ENCODE measurements at places on chromosomes 5 and 9.

- no peak for DNase-seq
- H3K27ac ChIP-seq = no peak overlapping the region
- H3K4me1 ChIP-seq = no peaks in the 10 kb centered on the region
- no peaks in the 10 kb centered on the region for H3K36me3 ChIP-seq
These were observed 7.3 kb upstream of the IL4 start for GRCh38 chr5:132666310-132667123.

- H3K27ac ChIP-seq = no peak overlapping the region
- H3K4me3 ChIP-seq = no peak overlapping the region
- H3K36me3 ChIP-seq = no peaks in the 10 kb centered on the region
- no peak for DNase-seq
These were observed 34.9 kb downstream of the SPRY4 start for GRCh38 chr5:142289708-142290576.

GRCh38 chr5:174532455-174533453, 191.6 kb upstream of the MSX2 start:
- no peak overlapping the region for H3K4me3 ChIP-seq
- H3K27me3 ChIP-seq = no peaks in the 10 kb centered on the region
- DNase-seq = no peak
- H3K27ac ChIP-seq = no peak overlapping the region

- no peak overlapping the region for H3K27ac ChIP-seq
- DNase-seq = no peak
- no peak overlapping the region for H3K4me3 ChIP-seq
- no peaks in the 10 kb centered on the region for H3K36me3 ChIP-seq
- H3K4me1 ChIP-seq = no peaks in the 10 kb centered on the region
These were observed 217.1 kb downstream of the MAST4 start for GRCh38 chr5:66813306-66813705.

GRCh38 chr9:1411826-1412225, 361.7 kb downstream of the DMRT2 start:
- DNase-seq = no peak
- no peaks in the 10 kb centered on the region for H3K36me3 ChIP-seq
- no peaks in the 10 kb centered on the region for H3K27me3 ChIP-seq
- H3K4me3 ChIP-seq = no peak overlapping the region

- no peaks in the 10 kb centered on the region for H3K4me1 ChIP-seq
- no peak overlapping the region for H3K4me3 ChIP-seq
- DNase-seq = no peak
- H3K36me3 ChIP-seq = no peaks in the 10 kb centered on the region
- no peak overlapping the region for H3K27ac ChIP-seq
These were observed 54.0 kb upstream of the MCCC2 start for GRCh38 chr5:71533142-71533541.

GRCh38 chr5:982377-983237, 26.0 kb upstream of the NKD2 start:
- no peaks in the 10 kb centered on the region for H3K4me1 ChIP-seq
- H3K27ac ChIP-seq = no peak overlapping the region
- no peaks in the 10 kb centered on the region for H3K36me3 ChIP-seq
- H3K4me3 ChIP-seq = no peak overlapping the region
- DNase-seq = no peak

DNA sequence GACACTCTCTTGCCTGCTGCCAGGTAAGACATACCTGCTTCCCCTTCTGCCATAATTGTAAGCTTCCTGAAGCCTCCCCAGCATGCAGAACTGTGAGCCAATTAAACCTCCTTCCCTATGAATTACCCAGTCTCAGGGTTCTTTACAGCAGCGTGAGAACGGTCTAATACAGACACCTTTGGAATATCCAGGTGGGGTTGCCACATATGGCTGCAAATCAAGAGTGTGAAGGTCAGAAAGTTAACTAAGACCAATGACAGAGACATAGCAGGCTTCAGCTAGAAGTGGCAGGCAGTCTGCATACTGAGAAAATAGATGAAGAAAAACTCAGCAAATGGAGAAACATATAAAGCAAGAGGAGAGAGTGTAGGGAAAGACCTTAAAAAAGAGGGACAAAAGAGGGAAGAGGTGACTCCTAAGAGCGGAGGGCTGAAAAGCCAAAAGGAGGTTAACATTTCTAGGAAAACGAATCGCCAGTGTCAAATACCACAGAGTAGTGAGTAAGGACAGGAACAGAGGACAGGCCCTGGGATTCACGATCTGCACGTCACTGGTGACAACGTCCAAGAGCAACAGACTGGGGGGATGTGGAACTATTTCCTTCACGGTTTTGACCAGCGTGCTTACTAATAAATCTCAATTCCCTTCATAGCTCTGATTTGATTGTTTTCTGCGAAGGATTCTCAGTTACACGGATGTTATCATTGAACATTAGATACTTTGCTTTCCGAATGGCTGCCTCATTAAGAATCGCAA, 1.7 kb upstream of the ACO1 start:
- DNase-seq = no peak
- H3K27me3 ChIP-seq = no peaks in the 10 kb centered on the region
- peaks cover 9% of the 10 kb centered on the region for H3K4me1 ChIP-seq

- H3K36me3 ChIP-seq = no peaks in the 10 kb centered on the region
- DNase-seq = no peak
- no peaks in the 10 kb centered on the region for H3K27me3 ChIP-seq
- no peak overlapping the region for H3K27ac ChIP-seq
These were observed 105.8 kb downstream of the EFNA5 start for GRCh38 chr5:107564931-107565372.

DNA sequence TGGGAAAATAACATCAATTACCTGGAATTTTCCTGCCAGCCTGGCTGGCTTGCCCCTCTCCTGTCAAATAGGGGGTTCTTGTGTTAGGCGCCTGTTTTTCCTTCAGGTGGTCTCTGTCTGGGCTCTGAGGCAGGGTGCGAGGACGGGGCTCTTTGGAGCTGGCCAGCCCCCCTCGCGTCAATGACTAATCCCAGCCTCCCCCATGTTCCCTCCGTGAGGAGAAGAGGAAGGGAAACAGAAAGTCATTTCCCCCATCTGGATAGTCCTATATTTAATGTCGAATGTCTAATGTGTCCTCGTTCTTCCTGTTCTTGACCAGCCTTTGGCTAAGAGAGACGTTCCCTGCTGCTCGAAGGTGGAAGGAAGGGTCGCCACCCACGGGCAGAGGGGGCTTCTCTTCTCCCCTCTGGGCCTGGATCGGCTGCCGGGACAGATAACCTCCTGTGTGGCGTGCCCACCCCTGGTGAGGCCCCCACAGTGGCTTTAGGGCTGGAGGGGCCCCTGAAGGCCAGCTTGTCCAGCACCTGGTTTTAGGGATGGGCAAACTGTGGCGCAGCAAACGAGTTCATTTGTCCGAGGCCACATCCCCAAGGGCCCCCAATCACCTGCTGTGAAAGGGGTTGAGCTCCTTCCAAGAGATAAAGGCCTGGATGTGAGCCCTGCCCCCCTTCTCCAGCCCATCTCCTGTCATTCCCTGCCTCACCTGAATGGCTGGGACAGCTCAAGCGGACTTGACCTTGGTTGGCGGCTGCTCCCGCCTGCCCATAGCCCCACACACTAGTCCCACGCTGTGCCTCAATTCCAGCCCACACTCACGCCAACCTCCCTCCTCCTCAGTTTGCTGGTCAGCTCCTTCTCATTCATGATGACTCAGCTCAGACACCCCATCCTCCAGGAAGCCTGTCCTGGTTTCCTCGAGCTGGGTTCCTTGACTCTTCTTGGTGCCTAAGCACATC, 35.9 kb upstream of the UNC5A start:
- H3K4me3 ChIP-seq = no peak overlapping the region
- DNase-seq = no peak
- H3K27me3 ChIP-seq = no peaks in the 10 kb centered on the region
- H3K36me3 ChIP-seq = no peaks in the 10 kb centered on the region
- H3K27ac ChIP-seq = no peak overlapping the region
- no peaks in the 10 kb centered on the region for H3K4me1 ChIP-seq

GRCh38 chr5:123138774-123139173, 49.7 kb downstream of the PRDM6 start:
- H3K27me3 ChIP-seq = peaks cover 5% of the 10 kb centered on the region
- no peak for DNase-seq
- no peaks in the 10 kb centered on the region for H3K4me1 ChIP-seq
- H3K27ac ChIP-seq = no peak overlapping the region
- no peaks in the 10 kb centered on the region for H3K36me3 ChIP-seq
- H3K4me3 ChIP-seq = no peak overlapping the region

- H3K27me3 ChIP-seq = no peaks in the 10 kb centered on the region
- no peaks in the 10 kb centered on the region for H3K36me3 ChIP-seq
These were observed 59.4 kb upstream of the SIMC1 start for GRCh38 chr5:176178789-176179188.

- no peak for DNase-seq
- no peaks in the 10 kb centered on the region for H3K36me3 ChIP-seq
- H3K27me3 ChIP-seq = no peaks in the 10 kb centered on the region
- no peak overlapping the region for H3K4me3 ChIP-seq
These were observed 47.2 kb downstream of the GTF3C4 start for GRCh38 chr9:132717326-132717945.

DNA sequence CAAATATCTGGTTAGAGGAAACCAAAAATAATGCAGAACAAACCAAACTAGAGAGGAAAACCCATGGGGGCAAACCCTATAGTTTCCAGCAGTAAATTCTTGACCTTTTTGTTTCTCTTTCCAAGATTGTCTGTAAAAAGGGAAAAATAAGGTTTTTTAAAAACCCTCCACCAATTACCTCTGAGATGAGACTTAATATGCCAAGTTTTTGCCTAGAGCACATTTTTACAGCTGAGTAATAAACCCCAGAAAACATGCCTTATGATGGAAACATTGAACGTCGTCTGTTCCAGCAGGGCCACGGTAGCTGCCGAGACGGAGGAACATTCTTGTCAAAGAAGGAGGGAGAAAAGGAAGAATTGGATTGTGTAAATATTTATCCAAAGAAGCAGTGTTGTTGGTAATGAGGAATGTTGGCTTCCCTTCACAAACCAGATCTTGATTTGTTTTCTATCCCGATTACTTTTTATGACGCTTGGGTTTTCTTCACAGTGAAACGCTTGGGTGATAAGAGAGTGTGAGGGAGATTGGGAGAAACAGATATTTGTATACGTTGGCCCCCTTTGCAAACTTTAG, 17.3 kb upstream of the MSX2 start:
- H3K4me1 ChIP-seq = no peaks in the 10 kb centered on the region
- no peak for DNase-seq
- H3K36me3 ChIP-seq = no peaks in the 10 kb centered on the region
- no peaks in the 10 kb centered on the region for H3K27me3 ChIP-seq
- no peak overlapping the region for H3K27ac ChIP-seq
- H3K4me3 ChIP-seq = no peak overlapping the region

GRCh38 chr9:128022886-128023285, 42.1 kb upstream of the EEIG1 start:
- H3K36me3 ChIP-seq = no peaks in the 10 kb centered on the region
- peak overlapping the region; percentile 51 for H3K27ac ChIP-seq
- H3K4me3 ChIP-seq = no peak overlapping the region
- no peaks in the 10 kb centered on the region for H3K27me3 ChIP-seq
- peaks cover 64% of the 10 kb centered on the region for H3K4me1 ChIP-seq
- no peak for DNase-seq

GRCh38 chr5:43362725-43363435, 49.3 kb downstream of the CCL28 start:
- DNase-seq = no peak
- H3K36me3 ChIP-seq = no peaks in the 10 kb centered on the region
- no peak overlapping the region for H3K4me3 ChIP-seq
- H3K27me3 ChIP-seq = no peaks in the 10 kb centered on the region

All from effector memory CD4-positive, alpha-beta T cell (primary cell).